ENCODE measurements at places on chromosomes 1 and 21.

DNA sequence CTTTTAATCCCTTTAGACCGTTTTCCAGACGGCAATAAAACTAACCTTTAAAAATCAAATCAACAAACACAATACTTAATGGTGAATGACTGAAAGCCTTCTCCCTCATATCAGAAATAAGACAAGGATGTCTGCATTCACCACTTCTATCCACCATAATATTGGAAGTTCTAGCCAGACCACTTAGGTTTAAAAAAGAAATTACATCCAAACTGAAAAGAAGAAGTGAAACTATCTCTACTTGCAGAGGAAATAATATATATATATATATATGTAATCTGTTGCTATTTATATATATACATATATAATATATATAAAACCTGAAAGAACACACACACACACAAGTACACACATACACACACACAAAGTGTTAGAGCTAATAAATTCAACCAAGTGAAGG lies 100.4 kb downstream of the BRINP3 start:
- no peak for DNase-seq

DNA sequence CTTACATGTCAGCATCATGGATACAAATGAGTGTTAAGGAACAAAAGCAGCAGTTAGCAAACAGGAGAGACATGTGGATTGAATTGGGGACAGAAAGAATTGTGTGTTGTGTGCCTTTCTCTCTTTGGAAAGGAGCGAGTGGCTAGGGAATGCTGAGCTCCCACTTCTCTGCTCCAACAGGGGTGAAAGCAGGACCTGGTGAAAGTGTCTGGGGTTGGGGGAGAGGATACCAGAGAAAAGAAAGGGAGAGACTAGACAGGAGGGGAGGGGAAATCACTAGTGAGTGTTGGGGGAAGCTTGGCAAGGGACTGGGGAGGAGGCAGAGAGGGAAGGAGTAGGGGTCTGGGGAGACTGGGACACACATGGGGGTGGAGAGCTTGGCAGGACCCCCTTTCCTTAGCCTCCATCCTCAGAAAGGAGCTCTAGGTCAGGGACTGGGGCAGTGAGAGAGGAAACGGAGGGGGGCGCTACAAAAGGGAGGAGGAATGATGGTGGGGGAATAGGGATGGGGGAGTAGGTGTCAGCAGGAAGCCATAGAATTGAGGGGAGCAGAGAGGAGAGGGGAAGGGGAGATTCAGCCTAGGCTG lies 2.2 kb downstream of the KIRREL1 start:
- no peak for DNase-seq

GRCh38 chr1:192159781-192160180 lies 1.5 kb downstream of the RGS18 start:
- DNase-seq = peak; percentile 22

DNA sequence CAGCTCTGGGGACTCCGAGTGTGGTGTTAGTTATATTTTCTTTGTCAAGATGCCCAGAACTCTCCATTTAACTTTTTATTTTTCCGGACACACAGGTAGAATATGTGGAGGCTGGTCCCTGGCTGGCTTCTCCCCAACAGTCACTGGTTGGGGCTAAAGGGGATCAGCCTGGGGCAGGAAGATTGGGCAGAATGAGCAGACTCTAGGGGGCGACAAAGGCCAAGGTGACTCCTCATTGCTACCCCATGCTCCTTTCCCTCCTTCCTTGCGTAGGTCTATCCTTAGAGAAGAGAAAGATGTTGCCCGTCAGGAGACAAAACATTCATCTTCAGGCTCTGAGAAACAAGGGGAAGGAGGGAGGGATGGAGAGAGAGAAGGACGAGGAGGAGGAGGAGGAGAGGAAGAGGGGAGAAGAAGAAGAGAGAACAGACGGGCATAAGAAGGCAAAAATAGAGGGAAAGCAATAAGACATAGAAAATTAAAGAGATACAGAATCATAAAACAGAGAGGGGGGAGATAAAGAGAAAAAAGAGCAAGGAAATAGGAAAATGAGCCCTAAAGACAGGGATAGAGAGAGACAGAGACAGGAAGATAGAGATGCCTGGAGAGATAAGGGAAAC lies 89.9 kb downstream of the FOXD2 start:
- no peak for DNase-seq

DNA sequence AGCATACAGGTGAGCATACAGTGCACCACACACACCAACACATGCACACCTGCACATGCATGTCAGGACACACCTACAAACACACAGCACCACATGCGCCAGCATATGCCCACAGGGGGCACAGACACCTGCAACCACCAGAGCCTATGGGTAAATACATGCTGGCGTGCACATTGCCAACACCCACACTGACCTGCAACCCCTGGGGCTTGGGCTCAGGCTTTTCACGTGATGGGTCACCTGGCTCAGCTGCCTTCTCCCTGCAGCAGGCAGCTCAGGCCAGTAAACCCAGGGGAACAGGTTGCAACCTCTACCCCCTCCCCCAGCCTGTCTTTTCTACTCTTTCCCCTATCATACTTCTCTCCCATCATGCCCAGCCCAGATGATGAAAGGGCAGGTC lies 8.1 kb downstream of the CD247 start:
- DNase-seq = no peak

DNA sequence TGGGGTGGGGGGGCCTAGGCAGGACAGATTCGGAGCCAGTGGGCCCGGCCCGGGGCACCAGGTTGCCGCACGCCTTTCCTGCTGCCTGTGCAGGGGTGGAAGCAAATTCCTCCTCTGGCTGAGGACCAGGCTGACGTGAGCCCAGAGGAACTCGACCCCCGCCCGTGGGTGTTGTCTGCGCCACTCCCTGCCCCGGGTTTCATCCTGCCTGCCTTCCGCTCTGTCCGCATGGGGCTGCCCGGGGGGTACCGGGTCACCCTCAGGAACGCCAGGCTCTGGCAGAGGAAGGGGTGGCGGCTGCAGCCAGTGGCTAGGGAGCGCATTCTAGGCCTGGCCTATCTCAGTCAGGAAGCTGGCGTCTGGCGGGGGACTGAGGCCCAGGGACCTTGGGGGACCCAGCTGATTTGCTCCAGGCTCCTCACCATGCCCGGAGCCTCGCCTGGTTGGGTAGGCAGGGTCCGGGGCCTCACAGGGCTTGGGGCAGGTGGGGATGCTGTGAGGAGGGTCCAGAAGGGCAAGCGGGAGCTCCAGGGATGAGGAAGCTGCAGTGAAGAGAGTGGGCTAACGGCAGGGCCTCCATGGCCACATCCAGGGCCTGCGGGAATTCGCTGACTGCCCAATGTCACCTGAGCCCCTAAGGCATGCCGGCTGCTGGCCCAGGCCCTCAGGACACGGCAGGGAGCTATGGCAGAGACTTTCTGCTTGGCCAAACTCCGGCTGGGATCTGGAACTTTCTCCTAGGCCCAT lies 2.4 kb upstream of the IBA57 start:
- peak; percentile 60 for DNase-seq

GRCh38 chr1:183186841-183187240 lies 777 bp downstream of the LAMC2 start:
- DNase-seq = no peak

DNA sequence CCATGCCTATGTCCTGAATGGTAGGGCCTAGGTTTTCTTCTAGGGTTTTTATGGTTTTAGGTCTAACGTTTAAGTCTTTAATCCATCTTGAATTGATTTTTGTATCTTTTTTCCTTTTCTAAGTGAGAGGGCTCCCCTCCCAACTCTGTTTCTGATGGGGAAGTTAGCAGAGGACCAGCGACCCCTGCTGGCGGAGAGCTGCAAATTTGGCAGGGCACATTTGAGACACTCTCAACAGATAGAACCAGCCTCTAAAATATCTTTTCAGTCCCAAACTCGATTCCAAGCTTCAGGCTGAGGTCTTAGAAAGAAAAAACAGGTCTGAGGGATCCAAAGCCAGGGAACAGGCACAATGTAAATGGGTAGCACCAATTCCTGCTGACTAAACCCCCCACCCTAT lies 32.5 kb downstream of the LRRC3 start:
- DNase-seq = peak; percentile 46

DNA sequence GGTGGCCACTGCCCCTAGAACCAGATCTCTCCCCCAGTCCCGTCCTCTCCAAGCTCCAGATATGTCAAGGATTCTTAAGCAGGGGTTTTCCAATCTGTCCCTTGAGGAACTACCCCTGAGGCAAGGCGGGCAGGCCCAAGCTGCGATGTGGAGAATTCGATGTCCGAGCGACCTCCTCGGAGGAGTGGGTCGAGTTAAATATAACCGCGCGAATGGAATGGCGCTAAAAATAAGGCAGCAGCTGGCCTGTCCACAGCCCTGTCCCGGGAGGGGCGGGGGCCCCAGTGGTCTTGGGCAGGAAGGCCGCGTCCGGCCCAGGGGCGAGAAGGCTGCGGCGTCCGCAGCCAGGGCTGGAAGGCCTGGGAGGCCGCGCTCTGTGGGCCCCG lies 5.8 kb upstream of the FOXD3 start:
- no peak for DNase-seq

DNA sequence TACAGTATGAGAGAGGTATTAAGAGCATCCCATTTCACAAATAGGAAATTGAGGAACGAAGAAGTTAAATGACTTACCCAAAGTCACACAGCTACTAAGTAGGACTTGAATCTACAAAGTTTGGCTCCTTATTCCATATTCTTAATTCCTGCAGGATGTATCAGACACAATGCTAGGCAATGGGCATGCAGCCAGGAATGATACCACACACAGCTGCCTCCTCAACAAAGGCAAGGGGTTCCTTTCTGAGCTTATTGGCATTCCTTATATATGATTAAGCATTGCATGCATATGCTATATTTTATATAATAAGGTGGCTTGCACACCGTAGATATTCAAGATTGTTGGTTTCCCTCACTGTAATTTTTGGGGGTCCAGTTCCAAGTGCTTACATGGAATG lies 34.2 kb upstream of the JUN start:
- peak; percentile 92 for DNase-seq

- DNase-seq = no peak
These were observed 34.8 kb upstream of the HOOK1 start for GRCh38 chr1:59779949-59780348.

DNA sequence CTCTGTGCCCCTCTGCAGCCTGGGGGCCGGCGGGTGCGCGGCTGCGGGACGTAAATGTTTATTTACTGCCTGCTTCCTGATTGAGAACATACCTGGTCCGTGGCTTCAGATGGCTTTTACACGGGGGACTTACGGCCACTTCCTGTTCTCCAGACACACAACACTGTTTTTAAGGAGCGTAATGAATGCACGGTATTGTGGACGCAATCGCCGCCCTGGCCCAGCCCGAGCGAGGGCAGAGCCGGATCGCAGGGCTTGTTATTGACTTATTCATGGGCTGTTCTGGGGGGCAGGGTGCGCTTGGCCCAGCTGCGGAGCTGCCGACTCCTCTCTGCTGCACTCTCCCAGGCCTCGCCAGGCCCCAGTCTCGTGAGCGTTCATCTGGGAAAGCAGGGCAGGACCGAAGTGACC lies 52.8 kb upstream of the ACTRT2 start:
- DNase-seq = no peak

DNA sequence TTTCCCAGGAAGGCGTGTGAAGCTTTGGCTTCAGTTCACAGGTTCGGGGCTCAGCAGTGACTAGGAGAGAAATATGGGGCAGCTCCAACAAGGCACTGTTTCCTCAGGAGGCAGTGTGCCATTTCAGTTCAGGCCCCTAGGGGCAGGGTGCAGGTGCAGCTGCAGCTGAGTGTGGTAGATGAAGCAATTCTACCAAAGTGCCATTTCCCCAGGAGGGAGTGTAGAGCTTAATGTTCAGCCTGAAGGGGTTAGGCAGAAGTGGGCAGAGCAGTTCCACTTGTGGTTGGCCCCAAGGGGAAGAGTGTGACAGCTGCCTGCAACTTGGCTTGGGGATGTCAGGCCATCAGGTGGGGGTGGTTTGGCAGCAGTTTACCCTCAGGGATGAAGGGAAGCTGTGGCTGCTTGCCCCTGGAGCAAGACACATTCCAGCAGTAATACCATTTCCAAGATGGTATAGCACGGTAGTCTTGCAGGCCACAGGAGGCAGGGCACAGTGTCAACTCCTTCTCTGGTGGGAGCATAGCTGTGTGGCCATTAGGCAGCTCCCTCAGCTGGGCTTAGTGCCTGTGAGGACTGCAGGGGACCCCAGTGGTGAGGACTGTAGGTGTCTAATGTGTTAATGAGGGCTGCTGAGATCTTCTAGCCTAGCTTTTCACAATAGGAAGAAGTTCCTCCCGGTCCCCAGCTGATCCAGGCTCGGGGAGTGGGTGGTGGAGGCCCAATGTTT lies 34.7 kb downstream of the RGSL1 start:
- DNase-seq = no peak

DNA sequence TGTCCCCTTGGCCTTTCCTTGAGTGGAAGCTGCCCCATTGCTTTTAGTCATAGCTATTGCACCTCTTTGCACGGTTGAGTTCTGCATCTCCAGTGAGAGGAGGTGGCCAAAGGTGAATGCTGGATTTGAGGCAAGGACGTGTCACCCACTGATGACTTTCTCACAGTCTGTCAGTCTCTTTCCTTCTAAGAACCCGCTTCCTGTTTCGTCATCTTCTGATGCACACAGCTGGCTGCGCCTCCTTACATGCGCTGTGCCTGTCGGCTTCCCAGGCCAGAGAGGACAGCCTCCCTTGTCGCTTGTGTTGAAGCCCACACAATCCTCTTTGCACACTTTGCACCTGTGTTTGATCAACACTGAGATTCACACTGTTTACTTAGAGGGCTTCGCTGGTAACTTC lies 41.8 kb upstream of the PWP2 start:
- DNase-seq = peak; percentile 63

DNA sequence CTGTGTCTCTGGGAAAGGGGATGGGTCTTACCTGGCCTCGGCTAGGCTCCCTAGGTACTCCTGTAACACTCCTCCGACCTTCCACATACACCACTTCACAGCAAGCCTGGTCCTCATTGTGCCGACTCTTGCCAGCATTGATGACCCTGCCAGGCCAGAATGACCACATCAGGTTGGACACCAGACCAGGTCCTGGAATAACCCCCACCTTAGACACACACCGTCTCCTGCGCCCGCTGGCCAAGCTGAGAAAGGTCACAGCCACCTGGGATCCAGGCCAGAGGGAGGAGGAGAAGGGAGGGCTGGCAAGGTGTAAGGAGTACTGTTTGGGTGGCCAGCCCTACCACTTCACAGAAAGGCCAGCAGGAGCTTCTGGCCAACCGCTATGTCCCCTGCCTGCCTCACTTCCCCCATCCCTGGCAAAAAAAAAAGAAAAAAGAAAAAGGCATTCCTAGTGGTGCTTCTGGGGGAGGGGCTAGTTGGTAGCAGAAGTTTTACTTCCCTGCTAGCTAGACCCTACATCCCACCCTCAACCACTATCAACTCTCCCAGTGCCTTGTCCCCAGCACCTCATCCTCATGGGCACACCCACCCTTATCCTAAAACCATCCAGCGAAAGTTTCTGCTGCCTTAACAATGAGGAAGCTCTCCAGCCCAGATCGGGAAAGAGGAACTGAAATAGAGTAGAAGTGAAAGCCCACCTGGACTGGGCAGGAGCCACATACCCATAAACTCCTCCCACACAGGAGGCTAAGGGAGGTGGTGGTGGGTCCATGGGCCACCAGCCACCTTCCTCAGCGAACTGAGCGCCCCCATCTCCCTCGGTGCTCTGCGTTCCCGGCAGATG lies 1.4 kb downstream of the PPM1J start:
- DNase-seq = no peak
